Kidney epithelial cell (primary cell): ENCODE measurements at places on chromosomes 3 and 15. TPM values are rescaled to one million over a fixed set of nuclear protein-coding genes. Genes with fewer than 3 reads are reported as not detected.
A peak's percentile ranks its signal among the peaks of the same experiment; 100 is the strongest.

DNA sequence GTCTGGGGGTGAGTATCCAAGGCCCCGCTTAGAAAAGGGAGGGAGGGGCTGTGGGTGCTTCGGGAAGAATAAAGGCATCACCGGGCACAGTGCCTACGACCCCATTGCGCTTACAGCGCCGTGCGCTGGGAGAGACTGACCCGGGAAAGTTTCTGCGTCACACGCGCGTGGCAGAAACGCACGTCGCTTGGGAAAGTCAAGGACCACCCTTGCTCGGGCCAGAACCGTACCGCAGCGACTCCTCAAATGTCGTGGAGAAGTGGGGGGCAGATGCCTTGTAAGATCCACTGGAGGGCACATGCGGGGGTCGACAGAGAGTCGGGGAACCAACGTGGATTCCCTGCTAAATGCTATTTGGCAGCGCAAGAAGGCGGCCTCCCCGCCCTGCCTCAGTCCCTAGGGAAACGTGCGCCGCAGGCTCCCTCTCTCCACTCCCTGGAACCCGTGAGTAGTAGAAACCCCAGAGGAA is 2.4 kb downstream of the ADAMTS9 start:
- DNase-seq: no peak

The ACAD11 gene
- total RNA-seq: 15.2 and 24.7 TPM in 2 replicates

GRCh38 chr3:44845528-44846520 is 15.9 kb upstream of the TMEM42 start:
- DNase-seq: no peak

The LRRC31 gene
- not detected in 2 replicates for total RNA-seq

GRCh38 chr3:133997871-133998635 is 31.7 kb downstream of the SLCO2A1 start:
- no peak for DNase-seq

- DNase-seq: no peak
These were observed 124.7 kb downstream of the SRGAP3 start for GRCh38 chr3:9124730-9125129.

DNA sequence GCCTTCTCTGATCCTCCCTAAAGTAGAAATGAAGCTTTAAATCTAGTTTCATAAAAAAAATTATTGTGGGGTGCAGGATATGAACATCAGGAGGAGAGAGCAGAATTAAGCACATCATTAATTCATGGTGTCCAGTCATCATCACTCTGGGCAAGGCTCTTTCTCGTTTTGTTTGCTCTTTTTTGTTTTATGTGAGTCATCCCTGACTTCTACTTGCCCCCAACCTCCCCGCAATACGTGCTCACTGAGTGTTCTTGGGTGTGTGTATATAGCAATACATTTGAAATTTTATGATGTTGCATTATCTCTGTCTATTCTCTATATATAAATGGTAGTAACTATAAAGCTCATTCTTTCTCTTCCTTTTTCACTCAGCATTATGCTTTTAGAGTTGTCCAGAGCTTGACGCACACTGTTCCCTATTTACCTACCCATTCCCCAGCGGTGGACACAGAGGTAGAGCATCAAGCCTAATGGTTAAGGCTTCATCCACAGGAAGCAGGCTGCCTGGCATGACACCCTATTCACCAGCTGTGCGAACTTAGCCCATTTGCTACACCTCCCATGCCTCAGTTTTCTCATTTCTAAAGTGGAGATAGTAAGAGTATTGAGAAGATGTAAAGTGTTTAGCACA is 72.3 kb downstream of the CD200R1L start:
- DNase-seq: no peak

The NR2E3 gene
- not detected in 2 replicates for total RNA-seq

The SIDT1 gene
- 0.04 and 0.14 TPM in 2 replicates for total RNA-seq

The PARP15 gene
- total RNA-seq: under 0.01 TPM in 1 of 2 replicates, not detected in the other

DNA sequence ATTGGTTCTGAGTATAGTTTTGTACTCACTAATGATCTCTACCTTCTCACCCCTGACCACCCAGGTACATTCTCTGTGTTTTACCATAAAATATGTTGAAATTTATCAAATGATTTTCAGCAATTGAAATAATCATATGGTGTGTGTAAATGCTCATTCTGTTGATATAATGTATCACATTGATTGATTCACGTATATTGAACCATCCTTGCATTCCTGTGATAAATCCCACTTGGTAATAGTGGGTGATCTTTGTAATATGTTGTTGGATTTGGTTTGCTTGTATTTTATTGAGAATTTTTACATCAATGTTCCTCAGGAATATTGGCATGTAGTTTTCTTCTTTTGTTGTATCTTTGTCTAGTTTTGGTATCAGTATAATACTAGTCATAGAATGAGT is 1497.6 kb downstream of the OTOL1 start:
- DNase-seq: no peak

The RNU5B-1 gene
- total RNA-seq: not detected in 2 replicates

GRCh38 chr15:66614951-66615760 is 49.4 kb upstream of the LCTL start:
- no peak for DNase-seq

DNA sequence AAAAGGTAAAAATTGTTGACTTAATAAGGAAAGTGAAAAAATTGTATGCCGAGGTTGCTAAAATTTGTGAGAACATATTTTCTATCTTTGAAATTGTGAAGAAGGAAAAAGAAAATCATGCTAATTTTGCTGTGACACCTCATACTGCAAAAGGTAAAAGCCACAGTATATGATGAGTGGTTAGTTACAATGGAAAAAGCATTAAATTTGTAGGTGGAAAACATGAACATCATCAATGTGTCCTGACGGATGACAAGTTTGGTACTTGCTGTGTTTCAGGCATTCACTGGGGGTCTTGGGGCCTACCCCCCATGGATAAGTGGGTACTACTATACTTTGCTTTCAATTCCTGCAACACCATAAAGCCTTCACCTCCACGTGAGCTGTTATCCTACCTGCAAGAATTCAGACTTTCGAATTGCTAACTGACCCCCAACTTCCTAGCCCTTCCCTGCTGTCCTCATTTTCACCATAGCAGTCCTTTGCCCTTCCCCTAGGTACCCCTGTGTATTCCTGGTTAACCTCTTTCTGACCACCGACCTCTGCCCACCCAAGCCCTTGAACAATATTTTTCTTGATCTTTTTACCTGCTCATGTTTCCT is 62.4 kb downstream of the RAB7A start:
- no peak for DNase-seq

The RARRES1 gene
- total RNA-seq: 5.3 and 6.9 TPM in 2 replicates

The CCR9 gene
- not detected in 2 replicates for total RNA-seq

The GLCE gene
- total RNA-seq: 11.0 and 12.9 TPM in 2 replicates

DNA sequence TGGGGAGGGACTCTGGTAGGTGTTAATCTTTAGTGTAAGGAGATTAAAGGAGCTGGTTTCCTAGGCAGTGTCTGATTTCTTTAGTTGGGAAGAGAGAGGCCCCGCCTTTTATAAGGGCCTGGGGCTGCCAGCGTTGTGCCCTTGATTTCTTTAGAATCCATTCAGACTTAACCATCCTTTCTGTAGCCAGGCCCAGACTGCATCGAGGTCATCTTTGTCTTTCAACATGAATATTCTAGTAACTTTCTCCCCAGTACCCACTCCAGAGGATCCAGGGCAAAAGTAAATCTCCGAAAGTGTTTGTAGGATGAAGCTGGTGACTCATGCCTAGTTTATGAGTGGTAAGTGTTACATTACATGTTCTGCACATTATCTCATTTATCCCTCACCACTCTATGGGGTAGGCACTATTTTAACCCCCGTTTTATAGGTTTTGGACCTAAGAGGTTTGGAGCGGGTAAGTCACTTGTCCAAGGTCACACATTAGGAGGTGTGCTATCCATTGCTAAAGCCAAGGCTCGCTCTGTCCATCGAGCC is 11.8 kb upstream of the USP3 start:
- DNase-seq: no peak

The EFCAB12 gene
- not detected in 2 replicates for total RNA-seq

- DNase-seq: no peak
These were observed 14.9 kb downstream of the UROC1 start for GRCh38 chr3:126502656-126503055.

GRCh38 chr15:78922527-78922926 is 22.3 kb downstream of the CTSH start:
- no peak for DNase-seq

The CD80 gene
- total RNA-seq: not detected in 2 replicates

The COX5A gene
- 132 and 136 TPM in 2 replicates for total RNA-seq

GRCh38 chr3:152328841-152329240 is 60.1 kb downstream of the MBNL1 start:
- peak; percentile 54 for DNase-seq

The GOLGA8T gene
- total RNA-seq: 0.27 TPM in 1 of 2 replicates, not detected in the other

DNA sequence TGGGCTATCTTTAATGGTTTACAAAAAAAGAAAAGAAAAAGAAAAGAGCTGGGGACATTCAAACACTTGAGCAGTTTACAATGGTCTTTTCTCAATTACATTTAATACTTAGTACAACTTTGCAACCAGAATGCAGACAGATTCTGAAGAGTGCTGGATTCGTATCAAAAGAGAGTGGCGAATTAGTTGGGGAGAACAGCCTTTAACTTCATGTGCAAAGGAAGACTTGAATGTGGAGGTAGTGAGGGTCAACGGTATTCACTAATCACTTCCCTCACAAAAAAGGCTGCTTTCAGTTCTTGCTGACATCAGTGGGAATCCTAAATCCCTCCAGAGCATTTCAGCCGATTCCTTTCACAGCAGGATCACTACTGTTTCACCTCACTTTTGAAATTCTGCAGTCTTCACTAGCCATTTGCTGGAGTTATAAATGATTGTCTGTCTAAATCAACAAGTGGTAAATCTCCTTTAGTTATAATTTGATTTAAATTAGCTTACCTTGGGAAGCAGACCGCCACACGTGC is 323.0 kb upstream of the SEMA6D start:
- DNase-seq: no peak

- DNase-seq: no peak
These were observed 30.3 kb downstream of the SRPRB start for GRCh38 chr3:133835961-133836360.

- no peak for DNase-seq
These were observed at the start of gene PARP16 for GRCh38 chr15:65286704-65287519. TSS of gene PARP16 (minus strand) at chr15:65286883. CDS start at chr15:65286426, 457 bp downstream.

GRCh38 chr3:157531771-157532170 is 28.6 kb upstream of the VEPH1 start:
- no peak for DNase-seq

The SNX33 gene
- total RNA-seq: 23.4 and 25.7 TPM in 2 replicates

DNA sequence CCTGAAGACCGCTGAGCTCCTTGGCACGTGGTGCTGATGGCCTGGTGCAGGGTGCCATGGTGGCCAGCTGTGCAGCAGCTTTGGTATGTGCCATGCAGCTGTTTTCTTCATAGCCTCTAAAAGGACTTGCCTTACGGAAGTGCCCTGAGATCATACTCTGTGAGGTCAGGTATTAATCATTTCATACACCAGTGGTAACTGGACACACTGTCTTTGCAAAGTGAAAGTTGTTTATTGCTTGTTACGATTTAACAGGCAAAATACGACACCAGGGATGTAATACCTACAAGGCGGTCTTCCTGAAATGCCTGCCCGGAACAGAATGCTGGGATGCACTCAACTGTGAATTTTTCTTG is 184.6 kb downstream of the ATP10A start:
- no peak for DNase-seq

DNA sequence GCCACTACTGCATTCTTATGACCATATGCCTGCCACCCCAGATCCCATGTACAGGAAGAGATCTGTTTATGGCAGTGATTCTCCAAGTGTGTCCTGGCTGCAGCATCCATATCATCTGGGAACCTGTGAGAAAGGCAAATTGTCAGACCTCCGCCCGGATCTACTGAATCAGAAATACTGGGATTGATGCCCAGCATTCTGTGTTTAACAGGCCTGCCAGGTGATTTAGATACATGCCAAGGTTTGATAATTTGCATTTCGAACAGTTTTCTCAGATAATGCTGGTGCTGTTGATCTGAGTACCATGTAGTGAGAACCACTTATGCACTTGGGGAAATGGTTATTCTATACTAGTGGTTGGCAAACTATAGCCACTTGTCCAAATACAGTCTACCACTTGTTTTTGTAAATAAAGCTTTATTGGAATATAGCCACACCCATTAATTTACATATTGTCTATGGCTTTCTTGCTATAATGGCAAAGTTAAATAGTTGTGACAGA is 165.4 kb downstream of the SSR3 start:
- no peak for DNase-seq

The P2RY1 gene
- 0.41 and 0.58 TPM in 2 replicates for total RNA-seq

The ACVR2B gene
- total RNA-seq: 16.1 and 18.7 TPM in 2 replicates

The RAB27A gene
- total RNA-seq: 5.0 and 7.7 TPM in 2 replicates

The ISG20 gene
- 22.3 and 36.0 TPM in 2 replicates for total RNA-seq
